ENCODE measurements at places on chromosomes 16 and 17.

DNA sequence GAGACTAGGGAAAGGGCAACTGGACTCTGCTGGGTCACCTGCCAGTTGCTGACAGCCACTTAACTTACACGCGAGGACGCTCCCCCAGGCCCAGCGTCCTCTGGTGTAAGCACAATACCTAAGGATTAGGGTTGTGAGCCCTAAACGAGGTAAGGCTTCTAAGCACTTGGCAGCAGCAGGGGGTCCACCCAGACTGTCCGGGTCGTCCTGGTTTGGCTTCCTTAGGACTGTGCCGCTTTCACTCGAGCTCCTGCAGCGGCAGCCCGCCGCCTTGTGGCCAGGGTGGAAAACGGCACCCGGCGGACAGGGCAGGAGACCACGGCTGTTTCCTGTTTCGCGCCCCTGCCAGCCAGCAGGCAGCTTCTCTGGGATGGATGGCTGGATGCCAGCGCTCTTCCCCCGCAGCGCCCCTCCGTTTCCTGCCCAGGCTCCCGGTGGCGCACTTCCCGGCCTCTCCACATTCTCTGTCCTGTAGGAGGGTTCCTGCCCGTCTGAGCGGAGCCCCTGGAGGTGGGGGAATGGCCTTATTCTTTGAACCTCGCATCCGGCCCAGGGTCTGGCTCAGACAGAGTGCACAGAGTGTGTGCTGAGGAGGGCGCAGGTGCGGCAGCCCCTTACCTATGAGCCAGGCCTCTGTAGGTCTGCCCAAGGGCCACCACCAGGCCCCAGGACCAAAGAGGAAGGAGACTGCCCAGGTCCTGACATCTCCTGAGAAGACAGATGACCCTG lies 47.0 kb upstream of the AMZ2 start:
- DNase-seq: peak; percentile 58

- DNase-seq: no peak
Observed at GRCh38 chr17:29179232-29180033, 765 bp downstream of the MYO18A start.

GRCh38 chr16:9677301-9677653 lies 505.0 kb downstream of the GRIN2A start:
- no peak for DNase-seq

DNA sequence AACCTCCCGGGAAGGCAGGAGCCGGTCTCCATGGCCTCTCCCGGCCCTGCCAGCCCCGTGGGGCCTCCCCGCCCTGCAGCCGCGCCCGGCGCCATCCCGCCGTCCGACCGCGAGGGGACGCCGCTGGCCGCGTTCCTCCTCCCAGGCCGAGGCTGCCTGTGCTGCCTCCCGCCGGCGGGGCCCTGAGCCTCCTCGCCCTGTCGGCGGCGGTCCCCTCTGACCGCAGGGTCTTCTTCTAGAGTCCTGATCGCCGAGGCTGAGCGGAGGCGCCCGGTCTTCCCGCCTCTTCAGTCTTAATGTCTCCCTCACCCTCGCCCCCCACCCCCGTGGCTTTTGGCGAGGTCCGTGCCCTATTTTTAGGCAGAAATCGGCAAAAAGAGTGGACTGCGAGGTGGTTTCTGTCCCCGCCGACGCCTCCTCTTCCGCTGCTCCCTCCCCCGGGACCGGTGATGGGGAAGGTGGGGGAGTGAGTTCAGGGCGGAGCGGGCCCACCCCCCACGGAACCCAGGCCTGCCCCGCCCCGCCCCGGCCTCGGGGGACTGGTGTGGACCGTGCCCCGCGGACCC lies 794 bp upstream of the CPNE7 start:
- peak; percentile 57 for DNase-seq

DNA sequence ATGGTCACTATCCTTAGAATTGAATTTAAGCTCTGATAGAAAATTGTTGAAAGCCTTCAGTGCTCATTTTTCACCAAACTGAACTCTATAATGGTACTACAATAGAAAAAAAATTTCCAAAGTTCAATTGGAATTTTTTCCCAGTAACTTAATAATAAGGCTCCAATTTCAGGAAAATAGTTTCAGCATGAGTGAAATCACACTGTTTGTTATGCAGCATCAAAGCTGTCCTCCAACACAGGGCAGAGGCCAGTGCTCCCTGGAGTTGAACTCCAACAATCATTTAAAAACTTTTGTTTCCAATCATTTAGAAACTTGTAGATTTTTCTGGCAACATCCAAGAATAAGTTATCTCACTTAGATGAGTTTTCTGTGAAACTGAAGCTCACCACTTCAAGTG lies 103.1 kb upstream of the HSBP1 start:
- DNase-seq: no peak

DNA sequence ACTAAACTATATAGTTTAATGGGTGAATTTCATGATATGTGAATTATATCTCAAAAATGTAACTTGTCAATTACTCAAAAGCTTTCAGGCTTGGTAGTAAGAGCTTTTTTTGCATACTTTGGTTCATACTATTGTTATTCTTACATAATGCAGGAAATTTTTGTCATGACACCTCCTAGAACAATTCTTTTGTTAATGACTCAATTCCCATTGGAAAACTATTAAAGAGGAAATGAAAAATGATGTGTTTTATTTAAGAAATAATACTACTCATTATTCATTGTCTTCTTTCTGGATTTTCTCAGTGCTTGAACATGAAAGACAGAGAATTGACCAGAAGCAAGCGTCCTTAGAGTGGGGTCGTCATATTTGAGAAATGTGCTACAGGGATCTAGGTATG lies 196.4 kb upstream of the KCNJ16 start:
- DNase-seq: no peak

DNA sequence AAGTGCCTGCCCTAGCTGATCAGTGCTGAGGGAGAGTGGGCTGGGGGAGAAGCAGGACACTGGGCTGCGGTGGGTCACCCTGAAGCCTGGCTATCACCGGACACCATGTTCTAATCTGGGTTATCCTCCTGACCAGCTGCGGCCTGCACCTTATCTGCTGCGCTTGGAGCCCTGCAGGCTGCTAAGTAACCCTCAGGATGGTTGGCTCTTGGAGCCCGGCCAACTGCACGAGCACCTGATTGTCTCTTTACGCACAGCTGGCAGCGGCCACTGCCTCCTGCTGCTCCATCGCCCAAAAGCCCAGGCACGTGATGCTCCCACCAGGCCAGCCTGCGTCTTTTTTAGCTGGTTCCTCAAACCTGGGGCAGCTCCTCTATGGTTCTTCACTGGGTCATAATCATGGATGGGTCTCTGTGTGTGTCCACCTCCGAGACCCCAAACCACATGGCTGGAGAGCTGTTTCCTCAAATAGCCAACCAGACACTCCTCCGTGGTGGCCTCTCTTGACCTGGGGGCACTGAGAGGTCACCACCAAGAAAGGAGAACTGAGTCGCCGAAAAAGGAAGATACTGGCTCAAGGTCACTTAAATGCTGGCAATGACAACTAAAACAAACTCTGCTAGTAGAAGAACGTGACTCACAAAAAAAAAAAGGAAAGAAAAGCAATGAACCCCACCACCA lies 21.7 kb downstream of the SPHK1 start:
- DNase-seq: no peak

DNA sequence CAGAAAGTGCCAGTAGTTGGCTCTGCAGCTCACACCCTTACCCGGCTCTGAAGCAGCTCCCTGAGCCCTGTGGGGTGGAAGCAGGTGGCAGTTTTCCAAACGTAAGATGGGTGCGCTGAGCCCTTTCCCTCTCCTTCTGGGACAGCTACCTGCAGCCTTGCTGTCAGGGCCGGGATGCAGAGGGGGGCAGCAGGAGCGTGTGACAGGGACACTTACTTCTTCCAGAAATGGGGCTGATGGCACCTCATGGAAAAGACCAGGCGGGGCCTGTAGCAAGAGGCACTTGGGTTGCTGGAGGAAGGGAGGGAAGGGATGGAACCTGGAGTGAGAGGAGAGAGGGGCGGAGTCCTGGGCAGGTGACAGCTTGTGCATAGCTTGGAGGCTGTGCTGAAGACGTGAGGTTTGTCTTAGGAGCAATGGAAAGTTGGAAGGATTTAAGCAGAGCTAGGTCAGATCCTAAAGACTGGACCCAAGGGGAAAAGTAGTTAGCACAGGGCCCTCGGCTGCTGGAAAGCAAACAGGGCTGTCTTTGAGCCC lies 216.8 kb upstream of the RPL38 start:
- no peak for DNase-seq

DNA sequence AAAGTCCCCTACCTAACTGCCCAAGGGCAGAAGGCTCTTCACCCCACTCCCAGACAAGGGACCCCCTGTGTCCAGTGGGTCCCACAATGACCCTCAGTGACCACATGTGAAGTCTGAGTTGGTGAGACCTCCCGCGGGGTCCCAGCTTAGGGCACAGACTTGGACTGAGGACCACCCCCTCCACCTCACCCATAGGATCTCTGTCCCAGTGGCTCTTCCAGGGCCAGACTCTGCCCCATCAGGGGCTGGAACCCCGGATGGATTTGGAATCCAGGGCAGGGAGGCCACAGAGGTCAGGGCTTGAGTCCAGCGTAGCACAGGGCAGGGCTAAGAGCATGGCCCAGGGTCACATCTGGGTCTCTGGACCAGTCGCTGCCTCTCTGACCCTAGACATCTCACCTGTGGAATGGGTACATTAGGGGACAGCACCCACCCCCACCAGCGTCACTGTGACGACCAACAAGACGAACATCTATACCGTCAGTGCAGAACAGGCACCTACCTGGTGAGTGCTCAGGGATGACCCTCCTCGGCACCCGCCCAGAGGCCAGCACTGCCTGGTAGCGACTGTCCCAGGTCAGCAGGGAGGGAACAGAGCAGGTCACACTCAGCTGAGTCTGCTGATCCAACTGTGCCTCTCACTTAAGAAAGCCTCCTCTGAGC lies 37.7 kb downstream of the TNFRSF13B start:
- DNase-seq: no peak

DNA sequence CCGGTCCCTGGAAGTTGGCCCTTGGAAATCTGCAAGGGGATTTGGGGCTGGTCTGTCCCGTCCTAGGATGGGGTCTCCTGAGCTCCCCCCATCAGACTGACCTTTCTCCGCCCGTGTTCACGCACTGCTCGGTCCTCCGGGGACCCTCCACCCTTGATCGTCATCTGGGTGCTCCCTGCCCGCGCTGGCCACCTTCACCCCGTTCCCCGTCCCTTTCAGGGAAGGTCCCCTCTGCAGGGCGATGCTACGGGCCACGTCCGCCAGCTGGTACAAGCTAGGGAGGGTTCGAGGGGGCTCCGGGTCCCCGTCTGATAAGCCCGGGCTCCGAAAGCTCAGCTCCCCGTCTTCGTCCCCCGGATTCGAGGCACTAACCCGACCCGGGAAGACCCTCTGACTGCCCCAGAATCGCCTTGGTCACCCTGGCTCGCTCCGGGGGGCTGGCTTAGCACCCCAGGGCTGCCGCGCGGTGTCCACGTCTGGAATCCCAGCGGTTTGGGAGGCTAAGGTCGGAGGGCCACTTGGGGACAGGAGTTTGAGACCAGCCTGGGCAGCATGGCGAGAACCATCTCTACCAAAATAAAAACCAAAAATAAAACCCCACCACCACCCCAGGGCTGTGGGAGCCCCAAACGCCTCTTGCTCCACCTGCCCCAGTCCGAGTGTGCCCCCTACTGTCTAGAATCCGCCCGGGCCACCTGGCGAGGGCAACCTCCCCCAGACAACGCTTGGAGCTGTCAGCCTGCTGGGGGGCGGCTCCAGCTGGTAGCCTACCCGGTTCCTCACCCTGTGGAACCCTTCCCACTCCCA lies 1.1 kb upstream of the SLC43A2 start:
- DNase-seq: peak; percentile 29

GRCh38 chr17:39738983-39739884 lies 1.5 kb downstream of the GRB7 start:
- DNase-seq: peak; percentile 34

- DNase-seq: no peak
Observed at GRCh38 chr17:65984299-65984698, 207.6 kb downstream of the CEP112 start.

- peak; percentile 75 for DNase-seq
Observed at GRCh38 chr17:75531721-75532072, 6.2 kb downstream of the LLGL2 start.

- DNase-seq: no peak
Observed at GRCh38 chr17:68559316-68559715, 41.9 kb downstream of the FAM20A start.

DNA sequence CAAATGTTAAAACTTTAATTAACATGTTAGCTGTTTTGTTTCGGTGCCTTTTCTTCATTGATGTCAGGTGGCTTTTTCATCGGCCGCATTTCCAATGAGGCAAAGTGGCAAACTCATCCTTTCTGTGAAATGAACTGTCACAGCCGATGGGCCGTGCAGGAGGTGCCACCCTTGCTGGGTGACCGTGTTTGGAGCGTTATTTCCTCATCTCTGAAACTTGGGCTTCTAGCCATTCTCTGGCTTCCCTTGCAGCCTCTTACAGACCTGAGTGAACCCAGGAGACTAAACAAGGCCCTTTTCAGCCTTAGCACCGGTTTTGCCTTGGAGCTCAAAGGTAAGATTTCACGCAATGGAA lies 42.2 kb upstream of the PRSS54 start:
- DNase-seq: no peak

- no peak for DNase-seq
Observed at GRCh38 chr16:11020792-11021551, 76.6 kb downstream of the CLEC16A start.

- no peak for DNase-seq
Observed at GRCh38 chr17:59372138-59372751, 40.8 kb downstream of the YPEL2 start.

GRCh38 chr17:20300436-20300934 lies 166.9 kb downstream of the LGALS9B start:
- no peak for DNase-seq

GRCh38 chr16:50547340-50548124 lies 664 bp upstream of the NKD1 start:
- DNase-seq: peak; percentile 26

- no peak for DNase-seq
Observed at GRCh38 chr17:60065136-60065535, 13.6 kb downstream of the HEATR6 start.

GRCh38 chr17:49572806-49573420 lies 2.8 kb upstream of the NXPH3 start:
- no peak for DNase-seq

GRCh38 chr17:49659661-49660382 lies 18.1 kb downstream of the SPOP start:
- no peak for DNase-seq

DNA sequence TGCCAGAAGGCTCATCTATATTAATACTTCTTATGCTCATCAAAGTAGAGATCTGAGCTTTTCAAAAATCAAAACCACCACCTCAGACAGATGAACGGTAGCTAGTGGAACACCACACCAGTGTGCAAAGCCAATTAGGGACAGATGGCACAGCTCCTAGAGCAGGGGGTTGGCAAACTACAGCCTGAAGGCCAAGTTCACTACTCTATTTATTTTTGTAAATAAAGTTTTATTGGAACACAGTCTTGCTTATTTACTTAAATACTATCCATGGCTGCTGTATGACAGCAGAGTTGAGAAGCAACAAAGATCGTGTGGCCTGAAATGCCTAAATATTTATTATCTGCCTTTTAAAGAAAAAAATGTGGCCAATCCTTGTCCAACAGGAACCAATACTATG lies 56.8 kb downstream of the AMFR start:
- no peak for DNase-seq

DNA sequence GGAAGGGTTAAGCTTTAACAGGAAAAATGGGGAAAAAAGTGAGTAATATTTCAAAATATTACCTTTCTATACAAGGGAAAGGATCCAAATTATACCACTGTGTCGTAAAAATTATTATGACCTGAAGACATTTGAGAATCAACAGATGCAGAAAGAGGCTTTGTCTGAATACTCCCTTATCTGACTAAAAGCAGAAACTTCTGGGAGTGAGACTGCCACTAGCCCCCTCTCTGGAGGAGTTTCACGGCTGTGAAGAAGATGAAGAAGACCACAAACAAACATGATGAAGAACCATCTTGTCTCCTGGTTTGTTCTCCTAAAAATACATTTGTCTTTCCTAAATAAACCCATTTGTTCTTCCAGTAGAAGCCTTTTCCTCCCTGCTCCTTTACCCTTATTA lies 29.4 kb downstream of the CNTROB start:
- no peak for DNase-seq

Data from HCT116 (cell line).